Stimulated activated CD4-positive, alpha-beta T cell treated with anti-CD3 and anti-CD28 coated beads, Interleukin-2, amount 100 ng/mL, for 24 hours (primary cell): ENCODE measurements at places on chromosomes 2 and 18.
A peak's percentile ranks its signal among the peaks of the same experiment; 100 is the strongest.

- no peak for DNase-seq
Observed at GRCh38 chr2:48459921-48460320, 70.0 kb upstream of the STON1 start.

- DNase-seq: no peak
Observed at GRCh38 chr2:193929131-193929530, 1727.9 kb upstream of the SLC39A10 start.

- DNase-seq: no peak
Observed at GRCh38 chr2:223300326-223300725, 248.3 kb downstream of the KCNE4 start.

- no peak for DNase-seq
Observed at GRCh38 chr2:162257425-162257824, 14.2 kb upstream of the FAP start.

- no peak for DNase-seq
Observed at GRCh38 chr2:209933499-209934483, 68.6 kb upstream of the RPE start.

DNA sequence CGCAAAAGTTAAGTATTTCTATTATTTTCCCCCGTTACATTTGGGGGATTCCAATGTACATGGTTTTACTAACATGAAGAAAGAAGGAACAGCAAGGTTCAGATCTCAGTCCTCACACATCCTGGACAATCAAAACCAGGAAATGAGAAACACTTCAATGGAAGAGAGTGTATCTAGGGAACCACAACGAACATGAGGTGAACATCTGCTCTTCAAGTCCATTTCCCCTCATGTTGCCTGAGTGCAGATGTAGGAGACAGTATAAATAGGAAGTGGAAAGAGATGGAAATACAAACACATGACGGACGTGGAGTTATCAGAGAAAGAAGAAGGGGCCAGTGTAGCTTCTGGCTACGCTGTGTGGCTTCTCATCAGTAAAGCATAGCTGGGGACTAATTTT, 52.6 kb downstream of the CHN1 start:
- no peak for DNase-seq

GRCh38 chr18:76412010-76412817, 82.8 kb downstream of the ZNF516 start:
- no peak for DNase-seq

DNA sequence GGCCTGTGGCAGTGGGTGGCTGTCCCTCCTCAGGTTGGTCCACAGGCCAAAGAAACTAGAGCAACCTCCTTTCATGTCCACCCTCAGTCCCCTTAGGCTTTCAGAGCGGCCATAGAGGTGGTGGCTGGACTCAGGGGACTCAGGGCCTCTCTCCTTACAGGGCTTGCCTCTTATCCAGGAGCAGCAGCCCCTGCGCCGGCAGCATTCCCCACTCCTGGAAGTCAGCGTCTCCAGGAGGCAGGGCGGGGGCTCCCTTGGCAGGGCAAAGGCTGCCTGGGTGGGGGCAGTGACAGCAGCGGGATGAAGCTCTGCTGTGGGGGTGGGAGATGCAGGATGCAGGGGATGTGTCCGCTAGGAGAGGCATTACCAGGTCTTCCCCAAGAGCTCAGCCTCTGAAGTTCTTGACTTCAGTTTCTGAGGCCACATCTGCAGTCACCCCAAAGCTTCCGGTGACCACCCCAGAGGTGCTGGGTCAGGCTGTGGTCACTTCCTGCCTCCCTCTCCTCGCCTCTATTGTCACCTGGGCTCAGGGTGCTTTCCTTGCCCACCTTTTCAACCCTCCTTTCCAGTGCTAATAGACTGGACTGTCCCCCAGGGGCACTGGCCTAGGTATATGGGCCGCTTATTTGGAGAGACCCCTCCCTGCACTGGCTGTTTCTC, 8.6 kb upstream of the GPR55 start:
- peak; percentile 16 for DNase-seq

GRCh38 chr2:50929661-50930060, 102.3 kb downstream of the NRXN1 start:
- DNase-seq: no peak

DNA sequence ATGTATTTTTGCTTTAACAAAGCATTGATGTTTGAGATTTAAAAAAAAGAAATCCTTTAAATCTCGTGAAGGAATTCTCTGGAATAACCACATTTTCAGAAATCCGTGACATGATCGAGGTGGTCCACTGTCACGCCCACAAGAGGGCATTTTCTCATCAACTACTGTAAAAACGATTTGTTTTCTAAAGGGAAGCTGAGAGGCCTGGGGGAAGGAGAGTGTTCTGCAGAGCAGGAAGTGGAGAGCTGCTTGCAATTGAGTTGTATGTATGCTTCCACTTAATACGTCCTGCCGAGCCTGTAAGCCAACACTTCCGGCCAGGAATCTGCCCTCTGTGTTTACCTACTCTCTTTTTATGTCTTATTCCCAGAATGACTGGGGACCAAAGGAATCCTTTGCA, 19.4 kb downstream of the KLHL29 start:
- DNase-seq: no peak

GRCh38 chr18:46174342-46175041, 70.3 kb downstream of the HAUS1 start:
- DNase-seq: peak; percentile 54

DNA sequence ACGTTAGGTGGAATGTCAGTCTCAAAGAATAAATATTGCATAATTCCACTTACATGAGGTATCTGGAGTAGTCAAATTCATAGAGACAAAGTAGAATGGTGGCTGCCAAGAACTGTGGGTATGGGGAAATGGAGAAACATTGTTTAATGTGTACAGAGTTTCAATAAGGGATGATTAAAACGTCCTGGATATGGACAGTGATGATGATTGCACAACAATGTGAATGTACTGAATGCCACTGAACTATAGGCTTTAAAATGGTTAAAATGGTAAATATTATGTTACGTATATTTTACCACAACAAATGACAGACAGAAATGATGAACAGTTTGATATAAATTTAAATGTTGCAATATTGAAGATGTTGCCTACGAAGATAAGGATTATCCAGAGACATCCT, 602.0 kb upstream of the PKDCC start:
- no peak for DNase-seq

DNA sequence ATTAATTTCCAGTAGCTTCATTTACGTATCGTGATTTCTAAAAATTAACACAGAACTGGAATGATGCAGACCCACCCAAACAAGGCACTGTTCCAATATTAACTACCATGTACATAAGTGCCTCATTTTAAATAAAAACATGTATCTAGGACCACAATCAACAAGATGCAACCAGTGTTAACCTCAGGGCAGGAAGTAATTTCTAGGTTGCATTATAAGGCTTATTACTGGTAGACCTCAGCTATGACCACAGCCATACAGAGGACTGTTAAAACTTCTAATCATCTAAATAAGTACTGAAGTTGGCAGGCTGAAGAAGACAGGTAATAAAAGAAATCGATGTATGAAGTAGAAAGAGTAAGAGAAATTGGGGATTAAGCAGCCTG, 262.9 kb downstream of the HDAC4 start:
- DNase-seq: no peak

DNA sequence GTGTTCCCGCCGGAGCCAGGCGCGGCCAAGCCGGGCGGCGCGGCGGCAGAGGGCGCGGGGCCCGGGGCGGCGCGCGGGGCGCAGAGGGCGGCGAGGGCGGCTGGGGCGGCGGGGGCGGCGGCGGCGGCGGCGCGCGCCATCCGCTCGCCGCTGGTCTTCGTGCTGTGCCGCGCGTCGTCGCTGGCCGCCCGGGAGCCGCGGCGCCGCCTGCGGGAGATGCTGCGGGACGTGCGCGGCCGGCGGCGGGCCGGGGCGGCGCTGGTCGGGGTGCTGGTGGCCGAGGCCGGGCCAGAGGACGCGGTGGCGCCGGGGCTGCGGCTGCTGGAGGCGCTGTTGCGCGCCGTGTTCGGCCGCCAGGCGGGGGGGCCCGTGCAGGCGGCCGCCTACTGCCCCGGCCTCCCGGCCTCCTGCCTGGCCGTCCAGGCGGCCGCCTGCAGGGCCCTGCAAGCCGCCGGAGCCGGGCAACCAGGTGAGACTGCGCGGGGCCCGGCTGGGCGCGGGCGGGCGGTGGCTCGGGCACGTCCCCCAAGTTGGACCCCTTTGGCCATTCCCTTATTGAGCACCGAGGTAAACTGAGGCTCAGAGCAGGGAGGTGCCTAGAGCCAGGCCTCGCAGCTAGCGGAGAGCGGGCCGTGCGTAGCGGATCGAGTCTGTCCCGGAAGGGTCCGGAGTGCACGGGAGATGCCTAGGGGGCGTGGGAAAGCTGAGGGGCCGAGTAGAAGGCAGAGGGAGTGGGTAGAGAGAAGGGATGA, 584 bp downstream of the C2orf72 start:
- DNase-seq: peak; percentile 18

DNA sequence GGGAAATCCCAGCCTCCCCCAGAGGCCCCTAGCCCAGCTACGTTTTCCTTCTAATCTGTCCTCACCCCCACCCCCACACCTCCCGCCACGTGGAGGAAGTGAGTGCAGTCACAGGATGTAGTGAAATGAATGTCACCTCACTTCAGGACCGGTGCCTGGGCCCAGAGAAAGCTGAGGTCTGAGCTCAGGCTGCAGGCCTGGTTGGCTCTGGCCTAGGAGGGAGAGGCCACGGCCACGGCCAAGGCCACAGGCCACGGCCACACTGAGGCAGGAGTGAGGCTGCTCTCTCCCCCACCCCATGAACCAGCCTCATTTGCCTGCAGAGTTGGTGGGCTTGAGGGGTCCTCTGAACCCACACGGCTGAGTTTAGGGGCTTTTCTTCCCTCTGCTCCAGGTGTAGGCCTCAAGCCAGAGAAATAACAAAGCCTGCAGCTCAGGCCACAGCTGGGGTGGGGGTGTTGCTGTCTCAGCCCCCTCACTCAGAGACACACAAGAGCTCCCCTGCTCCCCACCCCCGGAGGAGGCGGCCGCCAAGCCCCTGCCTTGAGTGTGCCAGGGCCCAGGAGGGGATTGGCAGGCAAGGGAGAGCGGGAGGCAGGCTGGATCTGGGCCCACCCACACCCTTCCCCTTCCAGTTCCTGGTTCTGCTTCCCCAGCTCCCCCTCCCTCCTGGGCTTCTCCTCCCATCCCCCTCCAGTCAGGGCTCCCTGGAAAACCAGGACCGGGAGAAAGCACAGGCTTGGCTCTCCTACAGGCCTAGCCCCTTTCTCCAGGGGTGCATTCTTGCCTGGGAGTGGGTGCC, 27.0 kb downstream of the DNMT3A start:
- DNase-seq: peak; percentile 92
